ENCODE measurements at places on chromosomes 1 and 21.

DNA sequence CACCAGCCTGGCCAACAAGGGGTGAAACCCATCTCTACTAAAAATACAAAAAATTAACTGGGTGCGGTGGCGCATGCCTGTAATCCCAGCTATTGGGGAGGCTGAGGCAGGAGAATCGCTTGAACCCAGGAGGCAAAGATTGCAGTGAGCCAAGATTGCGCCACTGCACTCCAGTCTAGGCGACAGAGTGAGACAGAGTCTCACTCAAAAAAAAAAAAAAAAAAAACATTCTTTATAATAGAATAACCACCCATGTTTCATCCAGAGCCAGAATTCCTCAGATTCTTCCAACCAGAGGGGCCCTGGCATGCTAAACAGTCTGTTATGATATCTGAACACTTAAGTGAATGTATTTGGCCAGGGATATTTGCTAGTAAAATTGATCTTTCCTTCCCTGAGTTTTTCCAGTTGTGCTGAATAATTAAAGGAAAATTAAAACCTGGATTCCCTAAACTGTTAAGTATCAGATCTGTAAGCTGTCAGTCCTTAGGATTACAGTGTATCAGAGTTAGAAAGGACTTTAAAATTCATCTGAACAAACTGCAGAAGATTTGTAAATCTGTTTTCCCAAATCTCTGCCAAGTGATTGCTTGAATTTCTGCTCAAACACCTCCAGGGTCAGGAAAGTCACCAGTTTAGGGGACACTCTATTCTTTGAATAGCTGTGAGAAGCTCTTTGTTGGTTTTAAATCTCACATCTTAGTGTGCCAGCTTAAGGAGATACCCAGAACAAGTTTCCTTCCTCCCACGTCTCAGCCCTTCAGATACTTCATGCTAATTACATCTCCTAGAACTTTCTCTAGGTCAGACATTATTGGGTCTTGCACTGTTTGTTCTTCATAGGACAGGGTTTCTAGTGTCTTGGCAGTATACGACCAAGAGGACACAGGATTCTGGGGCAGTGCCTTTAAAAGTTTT lies 84.6 kb upstream of the BMP8A start:
- no peak for DNase-seq

GRCh38 chr1:160101037-160101716 lies 2.8 kb upstream of the IGSF8 start:
- DNase-seq: peak; percentile 85

GRCh38 chr1:119052267-119052666 lies 64.1 kb upstream of the TBX15 start:
- no peak for DNase-seq

DNA sequence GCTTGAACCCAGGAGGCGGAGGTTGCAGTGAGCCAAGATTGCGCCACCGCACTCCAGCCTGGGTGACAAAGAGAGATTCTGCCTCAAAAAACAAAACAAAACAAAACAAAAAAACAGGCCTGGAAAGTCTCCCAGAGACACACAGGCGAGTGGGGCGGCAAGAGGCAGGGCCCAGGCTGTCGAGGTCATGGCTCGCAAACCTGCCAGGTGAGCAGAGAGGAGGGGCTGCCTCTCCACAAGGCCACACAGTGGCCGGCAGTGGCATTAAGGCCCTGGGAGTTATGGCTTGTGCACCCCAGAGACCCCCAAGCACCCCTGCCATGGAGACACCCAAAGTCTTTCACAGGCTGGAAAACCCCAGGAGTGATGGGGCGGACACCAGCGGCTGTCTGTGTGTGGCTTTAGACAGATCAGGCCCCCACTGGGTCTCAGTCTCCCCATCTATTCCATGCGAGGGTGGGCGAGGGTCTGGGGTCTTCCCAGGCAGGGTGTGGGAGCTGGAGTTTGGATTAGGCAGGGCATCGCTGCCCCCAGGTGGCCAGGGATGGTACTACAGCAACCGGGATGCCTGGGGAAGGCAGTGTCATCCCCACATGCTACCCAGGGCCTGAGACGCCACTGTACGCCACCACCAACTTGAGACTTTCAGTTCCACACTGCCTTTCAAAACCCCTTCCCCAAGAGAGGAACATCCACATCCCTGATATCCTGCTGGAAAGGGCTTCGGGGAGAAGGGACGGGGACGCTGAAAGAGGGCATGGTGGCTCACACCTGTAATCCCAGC lies 7.3 kb upstream of the CTRC start:
- DNase-seq: peak; percentile 91

DNA sequence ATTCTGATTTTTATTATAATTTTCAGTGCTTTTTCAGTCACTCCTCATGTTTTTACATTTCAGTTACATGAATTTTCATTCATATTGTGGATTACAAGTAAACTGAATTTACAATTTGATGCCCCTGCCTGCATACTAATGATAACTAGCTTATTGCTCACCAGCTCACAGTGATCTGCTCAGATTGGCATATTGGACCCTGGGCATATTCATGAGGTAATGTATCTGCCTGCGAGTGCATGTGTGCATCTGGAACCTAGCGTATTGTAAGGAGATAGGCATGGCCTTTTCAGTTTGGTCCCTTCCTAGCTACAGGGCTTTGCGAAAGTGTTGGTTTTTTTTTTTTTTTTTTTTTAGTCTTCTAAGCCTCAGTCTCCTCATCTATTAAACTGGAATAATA lies 213.7 kb downstream of the SDCCAG8 start:
- no peak for DNase-seq
